ENCODE measurements at places on chromosomes 3 and 15. TPM values are rescaled to one million over a fixed set of nuclear protein-coding genes. Genes with fewer than 3 reads are reported as not detected.

Gene CPN2
- total RNA-seq, result not detected

Gene KBTBD8
- 4.9 TPM for total RNA-seq

DNA sequence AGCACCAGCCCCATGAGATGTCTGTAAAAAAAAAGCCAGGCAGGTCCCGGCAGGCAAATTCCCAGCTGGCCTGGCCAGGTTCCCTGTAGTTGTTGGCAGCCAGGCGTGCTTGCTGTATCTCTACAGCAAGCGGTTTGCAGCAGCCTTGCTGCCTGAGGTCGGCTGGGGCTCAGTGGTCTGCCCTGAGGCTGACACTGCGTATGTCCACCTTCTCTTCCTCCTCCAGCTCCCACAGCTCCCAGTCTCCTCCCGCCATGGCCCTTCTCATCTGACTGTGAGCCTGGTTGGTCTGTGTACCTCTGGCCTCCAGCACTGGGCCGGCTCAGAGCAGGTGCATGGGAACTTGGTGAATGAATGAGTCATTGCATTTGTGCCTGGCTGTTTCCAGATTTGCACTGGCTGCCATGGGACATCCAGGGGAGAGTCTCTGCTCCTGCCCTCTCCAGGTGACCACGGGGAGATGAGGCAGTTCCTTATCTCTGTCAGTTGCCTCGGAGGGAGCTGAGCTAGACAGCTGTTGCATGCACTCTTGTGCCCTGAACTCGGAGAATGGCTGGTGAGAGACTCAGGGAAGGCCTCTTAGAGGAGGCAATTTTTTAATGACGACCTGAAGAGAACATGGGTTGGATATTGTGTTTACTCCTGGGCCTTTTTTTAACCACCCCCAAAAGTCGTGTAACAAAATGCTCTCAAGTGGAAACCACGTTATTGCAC is 43.0 kb downstream of the SPSB4 start:
- peak; percentile 81 for DNase-seq

DNA sequence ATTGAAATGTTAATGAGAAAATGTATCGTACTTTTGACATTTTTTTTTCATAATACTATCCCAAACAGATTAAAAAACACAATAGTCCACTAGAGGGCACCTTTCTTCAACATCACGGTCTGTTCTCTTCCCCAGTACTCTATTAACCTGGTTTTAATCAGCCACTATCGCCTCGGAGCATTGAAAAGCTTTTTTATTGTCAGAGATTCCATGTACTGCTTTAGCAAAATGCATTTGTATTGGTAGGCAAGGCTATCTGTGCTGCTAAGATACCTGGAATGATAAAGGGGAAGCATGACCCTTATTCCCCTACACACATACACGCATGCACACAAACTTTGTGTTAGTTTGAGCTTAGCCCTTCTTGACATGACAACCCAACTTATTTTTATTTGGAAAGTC is 160.1 kb upstream of the IL12A start:
- no peak for DNase-seq

All from MG63 (cell line).